ENCODE measurements at places on chromosomes 12 and 14.

- no peak for DNase-seq
Observed at GRCh38 chr12:93911396-93911795, 234.2 kb downstream of the CRADD start.

DNA sequence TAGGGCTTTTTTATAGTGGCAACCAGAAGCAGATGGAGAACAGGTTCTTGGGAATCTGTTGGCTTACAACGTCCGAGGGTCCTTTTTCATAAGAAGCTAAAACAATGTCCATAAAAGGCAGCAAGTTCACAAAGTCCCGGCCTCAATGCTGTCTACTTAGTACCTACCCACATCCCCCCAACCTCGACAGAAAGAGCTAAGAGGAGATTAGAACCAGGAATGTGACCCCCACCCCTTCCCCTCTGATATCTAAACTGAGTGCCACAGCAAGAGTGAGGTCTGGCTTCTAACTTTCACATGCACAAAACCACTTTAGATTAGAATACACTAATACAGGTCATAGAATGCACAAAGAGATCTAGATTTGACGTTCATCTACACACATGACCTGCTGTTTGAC lies 4.5 kb downstream of the DPF3 start:
- no peak for DNase-seq

- DNase-seq: peak; percentile 62
Observed at GRCh38 chr14:76767681-76768656, 6.7 kb downstream of the VASH1 start.

GRCh38 chr12:91533366-91533765 lies 350.7 kb upstream of the DCN start:
- DNase-seq: no peak

DNA sequence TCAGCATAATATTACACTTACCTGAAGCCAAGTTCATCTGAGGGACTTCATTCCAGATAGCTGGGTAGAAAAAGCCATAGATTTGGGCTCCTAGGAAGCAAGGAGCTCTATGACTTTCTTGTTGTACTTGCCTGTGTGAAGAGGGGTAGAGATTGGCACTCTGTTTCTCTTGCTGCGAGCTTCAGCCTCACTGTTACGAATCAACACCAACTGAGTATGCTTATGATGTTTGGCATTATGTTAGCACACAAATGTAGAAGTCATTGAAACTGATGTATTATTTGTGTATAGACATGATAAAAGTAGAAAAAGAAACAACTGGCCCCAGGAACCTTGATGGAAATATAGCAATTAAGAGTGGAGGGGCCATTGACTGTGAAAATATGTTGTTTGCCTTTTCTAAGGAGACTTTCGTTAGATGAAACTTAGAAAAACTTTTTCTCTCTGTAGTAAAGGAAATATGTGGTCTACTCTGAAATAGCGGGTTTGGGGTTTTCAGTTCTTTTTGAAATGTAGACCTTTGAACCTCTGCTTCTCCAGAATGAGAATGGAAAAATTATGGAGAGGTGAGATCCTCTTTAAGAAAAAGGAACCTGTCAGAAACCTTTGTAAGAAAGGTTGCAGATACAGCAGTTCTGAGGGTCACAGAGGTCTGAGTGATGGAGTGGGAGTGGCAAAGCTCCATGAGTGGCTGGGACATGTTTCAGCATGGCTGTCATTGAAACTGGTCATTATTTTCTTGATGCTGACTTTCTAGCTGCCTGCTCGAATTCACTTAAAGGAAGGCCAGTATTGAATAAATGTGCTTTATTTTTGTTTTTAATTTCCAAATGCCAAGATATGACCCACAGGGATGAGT lies 159.9 kb downstream of the GCH1 start:
- DNase-seq: no peak

GRCh38 chr12:15787778-15788177 lies 1.4 kb downstream of the EPS8 start:
- DNase-seq: no peak

GRCh38 chr12:96239711-96240635 lies 45.8 kb downstream of the ELK3 start:
- no peak for DNase-seq

DNA sequence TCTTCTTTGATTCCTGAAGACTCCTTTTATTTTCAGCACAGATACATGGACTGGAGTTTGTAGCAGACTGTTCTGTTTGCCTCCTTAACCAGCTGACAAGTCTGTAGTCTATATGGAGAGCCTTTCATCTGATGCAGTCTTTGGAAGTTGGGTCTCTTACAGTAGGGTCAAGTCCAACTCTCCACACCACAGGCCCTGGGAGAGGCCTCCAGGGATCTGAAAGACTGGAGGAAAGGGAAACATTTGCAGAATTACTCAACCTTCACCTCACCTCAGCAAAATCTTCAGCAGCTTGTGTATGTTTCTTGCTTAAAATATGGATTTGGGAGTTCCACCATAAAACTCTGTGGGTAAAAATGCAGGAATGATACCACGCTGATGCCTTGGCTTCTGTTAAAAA lies 188.4 kb downstream of the MSRB3 start:
- DNase-seq: no peak

DNA sequence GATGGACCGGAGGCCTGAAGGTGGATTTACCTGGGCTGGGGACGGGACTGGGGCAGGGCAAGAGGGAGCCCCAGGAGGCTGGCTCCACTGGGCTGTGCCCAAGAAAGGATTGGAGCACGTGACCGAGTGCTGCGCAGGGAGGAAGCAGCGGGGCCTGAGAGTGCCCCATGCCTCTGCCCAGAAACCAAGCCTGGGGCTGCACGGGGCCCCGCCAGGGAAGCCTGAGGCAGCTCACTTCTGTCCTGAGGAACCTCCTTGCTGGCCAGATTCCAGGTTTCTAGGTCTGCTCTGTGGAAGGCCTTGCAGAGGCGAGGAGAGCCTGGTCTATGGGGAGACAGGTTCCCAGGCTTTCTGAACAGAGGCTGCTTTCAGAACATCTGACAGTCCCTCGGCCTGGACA lies 10.4 kb downstream of the NGB start:
- DNase-seq: no peak

- DNase-seq: no peak
Observed at GRCh38 chr14:105760691-105761344, 234.4 kb downstream of the TMEM121 start.

DNA sequence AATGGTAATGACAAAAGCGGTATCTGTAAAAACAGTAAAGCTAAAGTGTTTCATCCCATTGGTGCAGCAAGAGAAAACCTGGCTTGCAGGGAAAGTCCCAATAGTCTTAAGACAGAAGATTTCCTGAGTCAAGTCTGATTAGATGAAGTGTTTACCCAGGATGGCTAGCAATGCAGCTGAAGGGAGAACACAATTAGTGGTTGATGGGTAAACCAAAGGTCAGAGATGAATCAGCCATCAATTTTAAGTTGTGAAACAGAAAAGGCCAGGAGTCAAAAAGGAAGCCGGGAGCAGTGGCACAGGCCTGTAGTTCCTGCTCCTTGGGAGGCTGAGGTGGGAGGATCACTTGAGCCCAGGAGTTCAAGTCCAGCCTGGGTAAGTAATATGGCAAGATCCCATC lies 52.6 kb downstream of the SEC23A start:
- DNase-seq: no peak

- no peak for DNase-seq
Observed at GRCh38 chr14:33539918-33540357, 410.9 kb downstream of the EGLN3 start.

GRCh38 chr12:119230807-119231206 lies 52.1 kb downstream of the HSPB8 start:
- no peak for DNase-seq

- no peak for DNase-seq
Observed at GRCh38 chr12:124993626-124994436, at the start of gene BRI3BP. Gene BRI3BP (plus strand): TSS chr12:124993645. CDS start chr12:124993791, 146 bp downstream.

- no peak for DNase-seq
Observed at GRCh38 chr12:104560881-104561280, 104.1 kb downstream of the CHST11 start.

- no peak for DNase-seq
Observed at GRCh38 chr12:9742661-9743060, 9.8 kb upstream of the CLECL1 start.

GRCh38 chr12:38707648-38708047 lies 197.7 kb downstream of the CPNE8 start:
- DNase-seq: no peak

- no peak for DNase-seq
Observed at GRCh38 chr12:131927110-131928079, 1.7 kb upstream of the PUS1 start.

GRCh38 chr14:45104561-45104960 lies 20.6 kb downstream of the PRPF39 start:
- DNase-seq: no peak

GRCh38 chr12:95614390-95614982 lies 63.2 kb upstream of the USP44 start:
- DNase-seq: no peak

DNA sequence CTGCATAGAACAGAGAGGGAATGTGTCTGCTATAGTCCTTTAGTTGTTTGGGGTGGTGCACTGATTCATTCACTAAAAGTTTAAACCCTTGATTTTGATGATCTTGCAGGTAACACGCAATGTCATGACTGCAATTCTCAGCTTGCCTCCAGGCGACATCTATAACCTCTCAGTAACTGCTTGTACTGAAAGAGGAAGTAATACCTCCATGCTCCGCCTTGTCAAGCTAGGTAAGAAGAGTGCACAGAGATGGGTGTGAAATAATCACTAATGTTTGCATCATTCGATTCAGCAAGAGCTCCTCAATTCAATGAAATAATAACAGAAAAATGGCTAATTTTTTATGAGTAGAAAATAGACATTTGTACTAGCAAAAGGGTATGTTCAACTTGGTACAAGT lies 203.7 kb downstream of the PTPRO start:
- DNase-seq: peak; percentile 39

GRCh38 chr14:100401792-100402191 lies 78.7 kb downstream of the SLC25A47 start:
- DNase-seq: no peak

DNA sequence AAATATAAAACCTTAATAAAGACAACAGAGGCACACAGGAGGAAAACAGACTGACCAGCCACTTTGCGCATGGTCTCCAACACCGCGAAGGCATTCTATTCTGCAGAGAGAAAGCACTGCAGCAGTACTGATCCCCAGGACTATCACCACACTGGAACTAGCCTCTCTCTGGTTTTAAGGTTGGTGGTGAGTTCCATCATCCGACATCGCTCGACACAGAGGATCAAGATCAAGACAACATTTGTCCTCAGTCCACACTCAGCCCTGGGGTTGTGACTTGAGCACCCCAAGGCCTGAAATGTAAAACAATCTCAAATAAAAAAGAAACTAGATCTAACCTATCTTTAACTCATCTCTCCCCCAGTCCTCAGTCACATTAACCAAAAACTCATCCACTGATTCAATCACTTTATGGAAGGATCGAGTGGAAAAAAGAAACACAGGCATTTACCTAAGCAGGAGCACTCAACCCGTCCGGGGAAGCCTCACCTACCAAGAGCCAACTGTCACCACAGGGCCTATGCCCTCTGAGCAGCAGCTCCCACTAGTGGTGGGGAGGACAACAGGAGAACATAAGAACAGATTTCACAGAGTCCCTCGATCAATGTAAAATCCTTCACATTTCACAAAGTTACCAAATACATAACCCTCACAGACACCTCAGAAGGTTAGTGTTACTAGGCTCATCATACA lies 17.7 kb downstream of the STXBP6 start:
- DNase-seq: no peak

DNA sequence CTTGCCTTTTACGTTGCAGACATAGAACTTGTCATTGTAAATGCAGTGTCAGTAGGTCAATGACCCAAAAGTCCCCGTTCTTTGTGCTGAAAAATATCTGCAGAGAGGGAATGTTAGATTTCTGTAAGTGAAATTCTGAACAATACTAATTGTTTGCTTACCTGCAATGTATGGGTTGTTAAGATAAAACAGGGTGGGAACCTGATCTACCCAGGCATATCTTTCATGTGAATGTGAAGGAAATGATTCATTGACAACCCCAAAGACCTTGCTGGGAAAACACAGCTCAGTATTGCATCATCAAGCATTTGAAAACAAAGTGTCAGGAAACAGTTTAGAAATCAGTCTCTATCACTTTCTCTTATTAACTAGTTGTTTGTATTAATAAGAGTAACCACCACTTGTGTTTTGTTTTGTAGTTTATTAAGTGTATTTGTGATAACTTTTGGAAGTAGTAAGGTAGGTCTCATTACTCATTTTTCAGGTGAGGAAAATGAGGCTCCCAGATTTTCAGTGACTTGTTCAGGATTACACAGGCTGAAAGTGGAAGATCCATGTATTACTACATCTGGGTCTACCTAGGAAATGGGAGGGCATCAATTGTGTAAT lies 57.9 kb upstream of the SLC38A2 start:
- DNase-seq: no peak

DNA sequence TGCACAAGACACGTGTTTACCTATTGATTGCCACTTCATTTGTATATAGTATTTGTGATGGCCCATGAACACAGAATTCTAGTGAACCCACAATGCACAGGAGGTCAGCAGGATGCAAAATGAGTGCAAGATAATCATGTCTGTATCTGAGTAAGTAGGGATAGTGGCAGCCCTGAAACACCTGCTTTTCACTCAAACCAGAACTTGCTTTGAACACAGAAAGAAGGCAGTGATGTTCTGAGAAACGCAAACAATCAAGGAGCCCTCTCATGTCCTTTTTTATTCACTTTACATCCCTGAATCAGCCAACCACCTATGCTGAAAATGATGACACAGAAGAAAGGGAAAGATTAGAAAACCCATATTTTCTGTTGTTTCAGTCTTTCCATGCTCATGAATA lies 170.4 kb upstream of the AVPR1A start:
- DNase-seq: no peak

- no peak for DNase-seq
Observed at GRCh38 chr12:126998747-126999285, 1268.2 kb upstream of the TMEM132C start.

- DNase-seq: no peak
Observed at GRCh38 chr12:91819132-91819447, 326.6 kb downstream of the BTG1 start.

DNA sequence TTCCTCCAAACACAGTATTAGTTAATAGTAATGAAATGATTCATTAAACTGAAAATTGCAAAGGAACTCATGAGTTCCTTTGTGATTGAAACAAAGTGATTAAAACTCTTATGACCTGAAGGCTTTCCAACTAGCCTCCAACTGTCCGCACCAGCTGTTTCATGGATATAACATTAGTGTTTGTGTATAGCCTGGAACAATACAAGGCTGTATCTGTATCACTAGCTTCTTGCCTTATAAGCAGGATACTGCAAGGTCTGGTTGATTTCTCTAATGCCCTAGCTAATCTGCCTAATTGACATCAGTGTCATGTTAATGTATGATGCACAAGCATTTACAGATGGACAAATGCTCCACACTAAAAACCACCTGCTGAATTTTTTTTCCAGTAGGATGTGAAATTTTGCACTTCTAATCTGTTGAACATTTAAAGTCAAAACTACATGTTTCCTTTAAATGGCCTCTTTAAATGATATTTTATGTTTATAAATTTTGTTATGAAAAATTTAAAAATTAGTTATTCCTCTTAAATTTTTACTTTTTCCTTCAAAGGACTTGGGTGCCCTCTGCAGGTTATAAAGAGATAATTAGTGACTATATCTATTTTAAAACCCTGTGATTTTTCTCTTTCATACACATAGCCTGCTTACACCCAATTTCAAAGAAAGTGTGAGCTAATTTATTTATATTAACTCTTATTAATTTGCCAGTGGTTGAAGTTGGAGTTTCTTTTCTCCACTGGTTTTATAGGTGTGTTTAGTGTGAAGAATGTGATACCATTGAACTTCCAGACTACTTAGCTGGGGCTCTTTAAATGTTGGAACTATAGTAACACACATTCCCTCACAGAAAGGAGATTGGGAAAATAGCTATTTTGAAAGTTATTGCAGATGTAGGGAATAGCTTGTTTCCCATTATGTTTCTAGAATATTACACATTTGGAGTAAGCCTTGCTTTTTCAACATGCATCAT lies 25.4 kb downstream of the AP5M1 start:
- DNase-seq: no peak

GRCh38 chr14:75380656-75381055 lies 47.2 kb upstream of the JDP2 start:
- DNase-seq: no peak
